ENCODE measurements at places on chromosomes 4 and X. TPM values are rescaled to one million over a fixed set of nuclear protein-coding genes. Genes with fewer than 3 reads are reported as not detected.

GRCh38 chr4:1365271-1366178 lies 18.5 kb downstream of the UVSSA start:
- no peak overlapping the region for H3K4me3 ChIP-seq
- no peaks in the 10 kb centered on the region for H3K4me1 ChIP-seq
- no peaks in the 10 kb centered on the region for H3K27me3 ChIP-seq
- peaks cover 51% of the 10 kb centered on the region for H3K36me3 ChIP-seq
- peak; percentile 52 for DNase-seq

GRCh38 chrX:97629597-97629985 lies 745.9 kb downstream of the RPA4 start:
- DNase-seq: no peak
- no peaks in the 10 kb centered on the region for H3K36me3 ChIP-seq
- H3K27ac ChIP-seq: no peak overlapping the region

DNA sequence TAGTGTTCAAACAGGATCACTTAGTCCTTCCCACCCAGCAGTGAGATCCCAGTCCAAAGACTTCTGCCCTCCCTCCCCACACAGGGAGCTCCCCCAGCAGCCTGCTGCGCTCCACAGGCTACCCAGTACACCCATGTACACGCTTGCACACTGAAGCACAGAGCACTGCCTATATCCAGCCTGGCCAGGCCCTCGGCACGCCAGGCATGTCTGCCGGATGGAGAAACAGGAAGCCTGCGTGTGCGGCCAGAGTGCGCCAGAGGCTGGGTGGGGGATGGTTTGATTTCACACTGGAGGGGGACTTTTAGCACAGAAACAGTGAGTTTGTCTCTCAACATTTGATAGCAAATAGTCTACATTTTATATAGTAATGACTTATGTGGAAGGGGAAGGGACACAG lies 833.5 kb upstream of the IGFBP7 start:
- no peak overlapping the region for H3K4me3 ChIP-seq
- no peak overlapping the region for H3K27ac ChIP-seq
- H3K36me3 ChIP-seq: no peaks in the 10 kb centered on the region
- no peaks in the 10 kb centered on the region for H3K4me1 ChIP-seq
- DNase-seq: no peak

DNA sequence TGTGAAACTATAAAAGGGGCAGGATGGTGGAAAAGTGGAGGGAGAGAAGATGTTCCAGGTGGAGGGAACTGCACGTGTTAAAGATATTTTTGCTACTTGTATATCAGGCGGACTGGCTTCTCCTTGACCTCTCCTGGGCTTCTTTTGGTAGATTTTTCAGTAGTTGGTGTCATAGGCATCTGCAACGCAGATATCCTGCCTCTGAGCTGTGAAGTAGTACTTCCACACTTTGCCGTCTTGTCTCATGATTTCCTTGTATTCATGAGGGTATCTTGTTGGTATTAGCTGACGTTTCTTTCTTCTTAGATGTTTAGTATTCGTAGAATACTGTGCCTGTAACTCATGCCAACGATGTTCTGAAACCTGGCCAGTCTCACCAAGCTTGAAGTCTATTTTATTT lies 81.0 kb downstream of the WWC2 start:
- H3K27me3 ChIP-seq: no peaks in the 10 kb centered on the region
- H3K27ac ChIP-seq: no peak overlapping the region
- no peak for DNase-seq
- no peaks in the 10 kb centered on the region for H3K4me1 ChIP-seq
- H3K4me3 ChIP-seq: no peak overlapping the region
- no peaks in the 10 kb centered on the region for H3K36me3 ChIP-seq

GRCh38 chrX:150489359-150490015 lies 78.9 kb upstream of the MTM1 start:
- no peaks in the 10 kb centered on the region for H3K4me1 ChIP-seq
- H3K27me3 ChIP-seq: no peaks in the 10 kb centered on the region
- no peaks in the 10 kb centered on the region for H3K36me3 ChIP-seq

- no peak overlapping the region for H3K4me3 ChIP-seq
- no peaks in the 10 kb centered on the region for H3K36me3 ChIP-seq
- no peak overlapping the region for H3K27ac ChIP-seq
- no peaks in the 10 kb centered on the region for H3K4me1 ChIP-seq
- H3K27me3 ChIP-seq: no peaks in the 10 kb centered on the region
- DNase-seq: no peak
Observed at GRCh38 chr4:16820329-16820728, 78.1 kb downstream of the LDB2 start.

DNA sequence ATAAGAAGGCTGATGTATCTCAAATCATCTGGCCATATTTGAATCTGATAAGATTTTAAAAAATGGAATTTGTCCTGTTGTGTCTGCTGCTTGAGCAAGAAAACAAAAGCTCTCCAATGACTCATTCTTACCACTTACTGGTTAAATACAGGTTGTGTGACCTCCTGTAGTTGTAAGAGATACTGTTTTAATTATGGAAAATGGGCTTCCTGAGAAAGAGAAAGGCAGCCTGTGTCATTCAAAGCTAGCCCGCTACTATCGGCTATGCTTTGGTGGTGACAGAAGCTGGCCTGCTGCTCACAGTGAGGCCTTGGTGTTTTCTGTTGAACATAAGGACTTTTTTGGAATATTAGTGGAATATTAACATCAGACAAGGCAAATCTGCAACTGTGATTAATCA lies 1722.1 kb upstream of the PCDH10 start:
- H3K4me1 ChIP-seq: no peaks in the 10 kb centered on the region
- no peaks in the 10 kb centered on the region for H3K36me3 ChIP-seq
- H3K4me3 ChIP-seq: no peak overlapping the region
- no peak overlapping the region for H3K27ac ChIP-seq
- H3K27me3 ChIP-seq: no peaks in the 10 kb centered on the region
- DNase-seq: no peak

DNA sequence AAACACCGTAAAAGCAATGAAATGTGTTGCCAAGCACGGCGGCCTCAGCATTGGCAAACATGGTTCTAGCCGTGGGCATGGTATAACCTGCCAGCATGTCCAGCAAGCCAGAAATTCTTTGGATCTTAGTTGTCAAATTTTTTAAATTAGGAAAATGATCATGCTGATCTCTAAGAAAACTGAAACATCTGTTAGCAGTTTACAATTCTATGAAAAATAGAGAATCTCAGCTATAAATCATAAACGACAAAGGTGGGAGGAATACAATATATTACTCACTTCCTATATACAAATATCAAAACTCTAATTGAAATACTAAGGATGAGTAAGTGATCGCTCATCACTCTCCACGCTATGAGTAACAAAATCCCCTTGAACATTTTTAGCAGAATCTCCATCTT lies 130.3 kb downstream of the ADGRA3 start:
- no peak for DNase-seq
- no peaks in the 10 kb centered on the region for H3K4me1 ChIP-seq
- H3K36me3 ChIP-seq: peaks cover 25% of the 10 kb centered on the region
- no peak overlapping the region for H3K27ac ChIP-seq
- no peak overlapping the region for H3K4me3 ChIP-seq
- no peaks in the 10 kb centered on the region for H3K27me3 ChIP-seq

- peak overlapping the region; percentile 20 for H3K27ac ChIP-seq
- no peaks in the 10 kb centered on the region for H3K27me3 ChIP-seq
- H3K4me3 ChIP-seq: peak overlapping the region; percentile 78
- peaks cover 7% of the 10 kb centered on the region for H3K36me3 ChIP-seq
- H3K4me1 ChIP-seq: no peaks in the 10 kb centered on the region
- DNase-seq: no peak
Observed at GRCh38 chrX:71096760-71097032, 1.0 kb downstream of the FOXO4 start.

- H3K27me3 ChIP-seq: peaks cover 49% of the 10 kb centered on the region
- no peak overlapping the region for H3K27ac ChIP-seq
- no peak for DNase-seq
- H3K4me3 ChIP-seq: no peak overlapping the region
Observed at GRCh38 chr4:1403177-1403583, 3.1 kb downstream of the NKX1-1 start.

GRCh38 chr4:153538487-153539357 lies 72.6 kb downstream of the TMEM131L start:
- no peak overlapping the region for H3K27ac ChIP-seq
- no peak for DNase-seq
- no peak overlapping the region for H3K4me3 ChIP-seq
- H3K36me3 ChIP-seq: no peaks in the 10 kb centered on the region

GRCh38 chr4:7182616-7183015 lies 9.7 kb upstream of the SORCS2 start:
- H3K36me3 ChIP-seq: no peaks in the 10 kb centered on the region
- no peaks in the 10 kb centered on the region for H3K4me1 ChIP-seq
- H3K27me3 ChIP-seq: peaks cover 2% of the 10 kb centered on the region
- no peak overlapping the region for H3K27ac ChIP-seq
- no peak overlapping the region for H3K4me3 ChIP-seq
- no peak for DNase-seq

GRCh38 chr4:41391271-41391670 lies 134.5 kb downstream of the UCHL1 start:
- no peaks in the 10 kb centered on the region for H3K36me3 ChIP-seq
- no peak overlapping the region for H3K27ac ChIP-seq
- H3K27me3 ChIP-seq: no peaks in the 10 kb centered on the region
- no peak overlapping the region for H3K4me3 ChIP-seq

PPID gene
- polyA plus RNA-seq: 91.3 TPM

DMRTC1B gene
- 1.8 TPM for polyA plus RNA-seq

FAM241A gene
- 1.1 TPM for polyA plus RNA-seq

SAGE1 gene
- not detected for polyA plus RNA-seq

IL21 gene
- polyA plus RNA-seq: not detected
